Stimulated activated CD4-positive, alpha-beta T cell treated with anti-CD3 and anti-CD28 coated beads, Interleukin-12 subunit alpha, Interleukin-12 subunit beta, amount 100 ng/mL, for 24 hours (primary cell): ENCODE measurements at places on chromosomes 3 and 15.

- DNase-seq: no peak
These were observed 362.6 kb downstream of the LPP start for GRCh38 chr3:188516515-188516914.

DNA sequence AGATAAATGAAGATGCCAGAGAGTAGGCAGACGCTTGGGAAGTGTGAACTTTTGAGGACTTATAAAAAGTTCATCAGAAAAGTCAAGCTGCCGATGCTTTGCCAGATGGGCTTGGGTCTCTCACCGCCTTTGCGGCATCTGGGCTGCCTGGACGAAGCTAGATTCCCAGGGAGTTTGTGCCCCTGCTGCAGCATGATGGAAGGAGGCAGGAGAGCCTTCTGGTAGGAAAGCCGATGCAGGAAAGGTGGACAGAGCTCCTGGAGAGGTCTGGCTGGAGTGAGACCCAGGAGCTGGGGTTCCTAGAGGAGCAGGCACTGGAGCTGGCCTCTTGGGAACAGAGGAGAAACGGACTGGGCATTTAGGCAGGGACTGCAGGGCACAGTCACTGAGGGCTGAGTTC lies 51.9 kb upstream of the ATP2B2 start:
- DNase-seq: no peak

GRCh38 chr15:92843814-92844213 lies 56.3 kb upstream of the CHD2 start:
- no peak for DNase-seq

- no peak for DNase-seq
These were observed 305.0 kb upstream of the C2CD4B start for GRCh38 chr15:62469874-62470688.
